ENCODE measurements at places on chromosomes 2 and 18. TPM values are rescaled to one million over a fixed set of nuclear protein-coding genes. Genes with fewer than 3 reads are reported as not detected.

DNA sequence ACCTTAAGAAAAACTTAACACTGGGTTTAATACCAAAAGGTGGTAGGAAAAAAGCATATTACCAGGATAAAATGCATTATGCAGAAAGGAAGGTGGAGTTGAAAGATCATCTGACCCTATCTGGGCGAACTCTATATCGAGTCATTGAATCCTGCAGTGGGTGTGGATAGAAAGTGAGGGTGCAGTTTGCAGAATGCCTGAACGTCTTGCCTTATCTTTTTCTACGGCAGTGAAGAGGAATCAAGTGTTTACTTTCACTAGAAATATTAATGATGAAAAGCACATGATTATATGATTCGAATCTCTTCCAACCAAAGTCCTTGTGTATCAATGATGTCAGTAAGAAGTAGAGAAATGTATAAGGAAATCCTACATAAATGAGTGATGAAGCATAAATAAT is 4.3 kb upstream of the CAVIN2 start:
- DNase-seq: no peak

DNA sequence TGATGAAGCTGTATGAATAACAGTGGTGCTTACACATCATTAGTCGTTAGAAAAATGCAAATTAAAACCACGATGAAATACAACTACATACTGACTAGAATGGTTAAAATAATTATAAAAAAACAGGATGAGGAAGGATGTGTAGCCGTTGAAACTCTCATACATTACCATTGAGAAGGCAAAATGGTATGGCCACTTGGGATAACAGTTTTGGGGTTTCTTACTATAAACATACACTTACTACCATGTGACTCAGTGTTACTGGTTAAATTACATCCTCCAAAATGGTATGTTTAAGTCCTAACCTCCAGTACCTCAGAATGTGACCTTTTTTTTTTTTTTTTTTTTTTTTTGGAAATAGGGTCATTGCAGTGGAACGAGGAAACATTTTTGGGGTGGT is 58.4 kb downstream of the UBE2E3 start:
- DNase-seq: no peak

DNA sequence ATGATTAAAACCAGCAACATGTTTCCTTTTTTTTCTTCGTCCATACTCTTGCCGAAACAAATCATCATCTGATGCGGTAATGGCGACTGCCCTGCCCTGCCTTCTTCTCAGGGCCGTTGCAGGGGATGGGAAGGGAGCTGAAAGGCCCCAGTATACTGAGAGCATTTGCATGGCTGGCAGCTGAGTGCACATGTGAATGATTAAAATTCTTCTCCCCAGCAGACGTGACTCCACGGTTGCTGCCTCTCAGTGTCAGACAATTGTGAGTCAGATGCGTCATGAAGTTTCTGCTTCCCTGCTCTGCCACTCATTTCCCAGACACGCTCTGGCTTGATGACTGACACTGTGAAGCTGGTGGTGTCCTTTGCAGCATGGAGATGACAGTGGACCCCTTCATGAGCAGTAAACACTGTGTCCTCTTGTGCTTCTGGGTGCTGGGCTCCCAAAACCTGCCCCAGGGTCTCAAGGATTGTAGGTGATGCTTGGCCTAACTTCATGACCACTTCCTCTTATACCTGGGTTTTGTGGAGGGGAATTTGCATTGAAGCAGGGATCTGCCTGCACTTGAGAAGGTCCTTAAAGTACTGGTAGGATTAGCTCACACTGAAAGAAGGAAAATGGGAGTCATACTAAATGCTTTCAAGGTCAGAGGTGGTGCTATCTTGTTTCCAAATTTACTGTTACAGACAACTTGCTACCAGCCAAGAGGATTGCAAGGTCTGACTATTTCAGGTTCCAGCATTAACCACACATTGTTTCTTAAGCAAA is 222.5 kb upstream of the COPS8 start:
- DNase-seq: no peak

Gene C2orf15
- 7.0 TPM for total RNA-seq

Gene ACVR1C
- total RNA-seq: 1.6 TPM

Gene GLI2
- 45.9 TPM for total RNA-seq

Gene TLX2
- total RNA-seq: 0.26 TPM

Gene FLACC1
- total RNA-seq: 0.17 TPM

Gene DSG4
- total RNA-seq: not detected

Measured in WTC11 (cell line).